ENCODE measurements at places on chromosomes 4 and X.

GRCh38 chr4:54687887-54688841 lies 30.4 kb downstream of the KIT start:
- H3K36me3 ChIP-seq = no peaks in the 10 kb centered on the region
- DNase-seq = no peak
- H3K27me3 ChIP-seq = peaks cover 4% of the 10 kb centered on the region
- H3K4me3 ChIP-seq = no peak overlapping the region
- no peak overlapping the region for H3K27ac ChIP-seq

GRCh38 chr4:1830642-1831228 lies 25.2 kb downstream of the LETM1 start:
- peak overlapping the region; percentile 51 for H3K27ac ChIP-seq
- H3K4me1 ChIP-seq = peaks cover 12% of the 10 kb centered on the region
- peaks cover 53% of the 10 kb centered on the region for H3K36me3 ChIP-seq

- no peak overlapping the region for H3K4me3 ChIP-seq
- no peaks in the 10 kb centered on the region for H3K36me3 ChIP-seq
- no peaks in the 10 kb centered on the region for H3K4me1 ChIP-seq
- peaks cover 3% of the 10 kb centered on the region for H3K27me3 ChIP-seq
- H3K27ac ChIP-seq = no peak overlapping the region
- no peak for DNase-seq
These were observed 15.0 kb downstream of the CFAP99 start for GRCh38 chr4:2433609-2434350.

DNA sequence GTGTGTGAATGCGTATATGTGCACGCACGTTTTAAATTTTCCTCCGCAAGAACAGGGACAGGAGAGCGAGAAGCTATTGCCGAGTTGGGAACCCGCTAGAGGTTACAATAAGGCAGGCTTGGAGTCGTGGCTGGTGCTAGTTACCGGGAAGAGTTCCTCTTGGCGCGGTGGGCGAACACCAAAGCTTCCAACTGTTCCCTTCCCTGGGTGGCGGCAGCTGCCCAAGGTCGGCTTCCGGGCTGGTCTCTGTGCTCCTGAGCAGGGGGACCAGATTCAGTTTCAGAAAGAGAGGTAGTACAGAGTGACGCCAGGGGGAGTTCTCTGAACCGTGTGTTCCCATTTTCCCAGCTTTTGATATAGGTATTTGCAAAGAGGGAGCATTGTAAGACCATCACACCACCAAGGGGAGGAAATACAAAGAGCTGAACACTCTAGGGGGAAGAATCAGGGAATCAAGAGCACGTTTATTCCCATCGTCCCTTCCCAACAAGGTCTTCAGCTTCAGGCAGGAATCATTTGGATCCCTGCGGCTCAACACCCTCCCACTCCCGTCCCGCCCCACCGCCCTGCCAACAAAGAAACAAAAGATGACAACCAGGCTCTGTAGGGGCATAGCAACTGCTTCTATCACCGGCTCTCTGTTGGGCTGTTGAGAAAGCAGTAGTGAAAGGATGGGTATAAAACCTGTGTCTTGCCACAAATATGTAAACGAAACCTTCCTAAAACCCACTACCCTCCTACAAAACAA lies 113.6 kb upstream of the TEX13C start:
- DNase-seq = no peak
- no peaks in the 10 kb centered on the region for H3K36me3 ChIP-seq
- H3K27ac ChIP-seq = no peak overlapping the region
- H3K4me1 ChIP-seq = peaks cover 19% of the 10 kb centered on the region
- H3K4me3 ChIP-seq = peak overlapping the region; percentile 70

DNA sequence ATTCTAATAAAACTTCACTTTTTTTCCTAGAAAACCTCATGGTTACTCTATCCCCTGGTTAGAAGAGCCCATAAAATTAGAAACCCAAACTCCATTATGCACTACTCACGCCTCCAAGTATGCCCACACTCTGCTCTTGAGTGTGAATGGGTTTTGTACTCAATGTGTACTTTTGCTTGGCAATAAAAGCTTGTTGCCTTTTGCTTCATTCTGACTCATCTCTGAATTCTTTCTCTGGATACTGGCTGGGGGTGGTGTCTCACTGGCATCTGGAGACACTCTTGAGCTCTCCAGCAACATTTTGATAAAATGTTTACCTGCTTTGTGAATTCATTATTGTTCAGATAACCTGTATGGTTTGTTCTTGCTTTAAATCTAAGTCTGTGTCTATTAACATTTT lies 963.3 kb downstream of the TRAM1L1 start:
- no peak overlapping the region for H3K4me3 ChIP-seq
- no peaks in the 10 kb centered on the region for H3K4me1 ChIP-seq
- H3K27ac ChIP-seq = no peak overlapping the region
- no peak for DNase-seq

GRCh38 chrX:18286322-18286831 lies 65.7 kb upstream of the BEND2 start:
- H3K4me3 ChIP-seq = no peak overlapping the region
- DNase-seq = no peak
- H3K27me3 ChIP-seq = no peaks in the 10 kb centered on the region
- no peak overlapping the region for H3K27ac ChIP-seq

DNA sequence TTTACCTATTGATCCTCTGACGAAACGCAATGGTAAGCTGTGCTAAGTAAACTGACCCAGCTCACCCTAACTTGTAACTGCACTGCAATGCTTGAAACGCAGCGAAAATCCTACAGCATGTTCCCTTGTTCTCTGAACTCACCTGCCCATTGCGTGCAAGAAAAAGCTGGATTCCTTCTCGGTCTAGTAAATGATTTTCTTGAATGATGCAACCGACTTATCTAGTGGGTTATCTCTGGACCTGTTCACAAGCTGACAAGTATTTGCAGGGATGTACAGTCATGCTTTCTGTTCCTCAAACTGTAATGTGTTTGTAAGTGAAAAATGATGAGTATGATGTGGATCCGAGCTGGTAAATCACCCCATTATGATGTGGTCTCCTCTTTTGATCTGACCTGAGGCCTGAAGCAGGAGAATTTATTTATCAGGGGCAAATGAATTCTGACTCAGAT lies 140.1 kb downstream of the BTC start:
- DNase-seq = no peak
- H3K4me3 ChIP-seq = no peak overlapping the region
- H3K27ac ChIP-seq = no peak overlapping the region
- H3K4me1 ChIP-seq = no peaks in the 10 kb centered on the region
- no peaks in the 10 kb centered on the region for H3K36me3 ChIP-seq

DNA sequence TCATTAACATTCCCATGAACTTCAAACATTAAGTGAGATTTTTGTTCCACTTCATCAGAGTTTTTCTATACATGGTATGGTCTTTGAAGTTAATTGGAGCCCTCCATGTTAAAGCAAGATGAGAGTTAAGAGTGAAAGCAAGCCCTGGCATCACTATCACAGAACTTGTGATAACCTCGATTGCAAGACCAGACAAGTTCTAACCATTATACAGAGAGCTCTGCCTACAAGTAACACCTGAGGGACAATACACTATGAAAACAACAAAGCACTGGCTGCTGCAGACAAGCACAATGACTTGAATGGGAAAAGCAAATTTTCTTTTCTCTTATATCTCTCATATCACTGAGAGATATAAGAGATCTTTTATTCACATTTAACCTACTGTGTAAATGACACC lies 126.6 kb upstream of the GYPA start:
- H3K4me1 ChIP-seq = no peaks in the 10 kb centered on the region
- no peak overlapping the region for H3K27ac ChIP-seq
- no peak for DNase-seq
- H3K4me3 ChIP-seq = no peak overlapping the region

DNA sequence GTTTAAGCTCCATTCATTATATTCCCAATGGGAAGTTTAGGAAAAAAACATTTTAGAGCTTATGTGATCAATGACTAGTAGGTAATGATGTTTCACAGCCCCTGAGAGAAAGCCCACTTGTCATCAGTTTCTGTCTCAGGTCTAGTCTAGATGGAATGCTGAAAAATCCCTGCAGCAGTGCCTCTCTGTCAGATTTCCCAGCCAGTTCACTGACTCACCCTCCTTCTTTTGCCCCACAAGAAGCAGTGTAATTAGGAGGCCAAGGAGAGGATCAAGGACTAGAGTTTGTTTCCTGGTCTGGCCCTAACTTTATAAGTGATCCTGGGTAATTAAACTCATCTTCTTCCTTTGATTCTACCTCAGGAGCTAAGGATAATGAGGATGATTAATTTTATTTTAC lies 118.7 kb upstream of the ANXA3 start:
- no peak for DNase-seq
- no peak overlapping the region for H3K27ac ChIP-seq
- H3K36me3 ChIP-seq = no peaks in the 10 kb centered on the region
- H3K4me3 ChIP-seq = no peak overlapping the region
- peaks cover 8% of the 10 kb centered on the region for H3K27me3 ChIP-seq

DNA sequence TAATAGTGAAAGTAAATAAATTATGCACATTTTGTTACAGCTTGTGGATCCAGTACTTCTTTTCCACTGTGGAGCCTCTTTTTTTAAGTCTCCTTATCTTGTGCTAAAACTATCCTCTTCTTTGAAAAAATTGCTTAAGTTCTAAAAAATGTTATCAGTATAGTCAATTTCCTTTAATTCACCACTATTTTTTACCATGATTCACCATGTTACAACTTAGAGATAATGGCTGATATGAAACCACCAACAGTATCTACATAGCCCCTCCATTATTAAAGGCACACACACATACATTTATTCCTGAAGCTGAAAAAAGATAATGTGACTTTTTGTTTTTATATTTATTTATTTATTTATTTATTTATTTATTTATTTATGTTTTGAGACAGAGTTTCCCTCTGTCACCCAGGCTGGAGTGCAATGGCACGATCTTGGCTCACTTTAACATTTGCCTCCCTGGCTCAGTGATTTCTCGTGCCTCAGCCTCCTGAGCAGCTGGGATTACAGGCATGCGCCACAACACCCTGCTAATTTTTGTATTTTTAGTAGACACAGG lies 243.2 kb downstream of the SPOCK3 start:
- H3K4me3 ChIP-seq = no peak overlapping the region
- no peaks in the 10 kb centered on the region for H3K4me1 ChIP-seq
- H3K27me3 ChIP-seq = no peaks in the 10 kb centered on the region
- H3K27ac ChIP-seq = no peak overlapping the region

- no peaks in the 10 kb centered on the region for H3K4me1 ChIP-seq
- H3K36me3 ChIP-seq = no peaks in the 10 kb centered on the region
- H3K4me3 ChIP-seq = no peak overlapping the region
- DNase-seq = no peak
- no peak overlapping the region for H3K27ac ChIP-seq
These were observed 423.1 kb downstream of the KCTD8 start for GRCh38 chr4:44025376-44026020.

GRCh38 chrX:110175146-110175545 lies 142.7 kb downstream of the AMMECR1 start:
- no peak overlapping the region for H3K4me3 ChIP-seq
- peaks cover 8% of the 10 kb centered on the region for H3K36me3 ChIP-seq
- H3K4me1 ChIP-seq = no peaks in the 10 kb centered on the region
- H3K27me3 ChIP-seq = no peaks in the 10 kb centered on the region
- DNase-seq = no peak
- H3K27ac ChIP-seq = no peak overlapping the region

DNA sequence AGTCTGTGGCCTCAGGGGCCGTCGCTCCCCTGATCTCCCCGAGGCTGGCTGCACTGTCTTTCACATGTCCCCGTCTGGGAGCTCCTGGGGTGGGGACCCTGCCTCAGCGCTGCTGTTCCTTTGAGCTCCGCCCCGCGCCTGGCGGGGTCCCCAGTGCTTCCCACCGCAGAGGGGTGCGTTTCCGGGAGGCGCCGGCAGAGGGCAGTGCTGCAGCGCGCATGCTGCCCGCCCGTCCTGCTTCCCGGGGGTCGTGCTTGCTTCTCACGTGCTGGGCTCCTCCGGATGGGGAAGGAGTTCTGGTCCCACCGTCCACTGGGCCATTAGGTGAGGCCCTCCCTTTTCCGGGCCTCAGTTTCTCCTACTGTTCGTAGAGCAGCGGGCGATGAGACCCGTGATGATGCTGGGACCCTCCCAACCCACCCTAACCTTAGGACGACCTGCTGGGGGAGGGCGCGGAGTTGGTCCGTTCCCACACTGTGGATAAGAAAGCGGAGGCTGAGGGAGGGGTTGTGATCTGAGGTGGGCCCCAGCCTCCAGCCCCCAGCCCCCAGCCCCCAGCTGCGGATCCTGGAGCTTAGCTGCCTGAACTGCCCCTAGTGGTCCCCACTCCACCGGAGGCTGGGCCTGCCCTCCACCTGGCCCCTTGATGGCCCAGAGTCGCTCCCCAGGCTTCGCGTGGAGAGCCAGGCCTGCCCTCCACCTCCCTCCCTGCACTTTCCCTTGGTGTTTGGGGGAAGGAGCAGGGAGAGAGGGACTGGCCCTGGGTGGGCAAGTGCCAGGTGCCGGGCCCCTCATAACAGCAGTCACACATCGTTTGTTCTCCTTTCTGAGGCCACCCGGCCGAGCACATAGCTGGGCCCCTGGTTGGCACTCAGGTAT lies 15.3 kb downstream of the CPZ start:
- H3K4me3 ChIP-seq = no peak overlapping the region
- no peaks in the 10 kb centered on the region for H3K4me1 ChIP-seq
- no peak overlapping the region for H3K27ac ChIP-seq
- H3K36me3 ChIP-seq = no peaks in the 10 kb centered on the region

GRCh38 chr4:82031376-82031927 lies 342.3 kb downstream of the HNRNPD start:
- DNase-seq = no peak
- no peaks in the 10 kb centered on the region for H3K36me3 ChIP-seq
- peaks cover 1% of the 10 kb centered on the region for H3K27me3 ChIP-seq
- no peak overlapping the region for H3K4me3 ChIP-seq
- H3K27ac ChIP-seq = no peak overlapping the region

GRCh38 chrX:12007881-12008280 lies 130.4 kb upstream of the FRMPD4 start:
- no peak overlapping the region for H3K27ac ChIP-seq
- H3K27me3 ChIP-seq = no peaks in the 10 kb centered on the region
- H3K4me3 ChIP-seq = no peak overlapping the region
- no peak for DNase-seq
- H3K4me1 ChIP-seq = no peaks in the 10 kb centered on the region

- no peaks in the 10 kb centered on the region for H3K4me1 ChIP-seq
- DNase-seq = no peak
- no peaks in the 10 kb centered on the region for H3K36me3 ChIP-seq
- no peaks in the 10 kb centered on the region for H3K27me3 ChIP-seq
These were observed 194.3 kb upstream of the TENM3 start for GRCh38 chr4:182048871-182049270.

DNA sequence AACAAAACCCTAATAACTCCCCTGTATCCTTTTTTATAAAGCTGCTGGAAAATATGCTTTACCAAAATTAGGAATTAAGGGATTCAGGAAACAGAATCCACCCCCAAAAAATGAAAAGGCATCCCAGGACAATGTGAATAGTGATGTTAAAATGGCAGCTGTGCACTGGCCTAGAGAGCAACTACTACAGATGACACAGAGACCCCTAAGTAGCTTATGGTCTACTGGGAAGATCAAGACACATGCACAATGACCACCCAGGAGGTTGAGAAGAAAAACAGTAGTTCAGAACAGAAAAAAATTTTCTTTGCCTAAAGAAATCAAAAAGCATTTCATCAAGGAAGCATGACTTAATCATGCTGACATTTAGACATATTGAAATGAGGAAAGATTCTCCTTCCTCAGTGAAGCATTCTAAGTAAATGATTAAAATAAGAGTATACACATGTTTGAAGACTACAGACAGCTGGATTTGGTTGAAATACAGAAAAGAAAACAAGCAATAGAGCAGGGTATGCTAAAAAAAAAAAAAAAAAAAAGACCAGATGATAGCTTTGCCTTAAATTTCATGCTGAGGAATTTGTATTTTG lies 117.3 kb downstream of the WDFY3 start:
- no peaks in the 10 kb centered on the region for H3K4me1 ChIP-seq
- H3K36me3 ChIP-seq = no peaks in the 10 kb centered on the region
- no peak overlapping the region for H3K4me3 ChIP-seq
- no peak for DNase-seq

GRCh38 chr4:131584587-131584986 lies 1564.5 kb upstream of the PCDH10 start:
- DNase-seq = no peak
- no peaks in the 10 kb centered on the region for H3K27me3 ChIP-seq
- no peaks in the 10 kb centered on the region for H3K4me1 ChIP-seq
- H3K36me3 ChIP-seq = no peaks in the 10 kb centered on the region
- no peak overlapping the region for H3K4me3 ChIP-seq

Data from activated T-helper 2 cell treated with anti-CD3 and anti-CD28 coated beads, Interferon-gamma antibody, Interleukin-2, Interleukin-4, amounts not matched to agents 10 μg/mL and 5 μg/mL and 100 μg/mL, durations not matched to agents 14 hours and 24 hours and 36 hours (primary cell).